ENCODE measurements at places on chromosomes 2 and 18. TPM values are rescaled to one million over a fixed set of nuclear protein-coding genes. Genes with fewer than 3 reads are reported as not detected.

Gene RPE
- 63.9 TPM for total RNA-seq

Gene FAM110C
- total RNA-seq = not detected

Gene LOXHD1
- total RNA-seq = not detected

Gene ONECUT2
- under 0.01 TPM for total RNA-seq

Gene CD8B
- total RNA-seq = not detected

Gene SERPINB13
- not detected for total RNA-seq

Gene PPP1R1C
- 2.2 TPM for total RNA-seq

Gene CCDC74A
- 6.9 TPM for total RNA-seq

Gene SPR
- 22.7 TPM for total RNA-seq

Gene MAP3K2
- 60.9 TPM for total RNA-seq

Gene ACMSD
- total RNA-seq = not detected

Gene COL5A2
- total RNA-seq = 717 TPM

Gene FAM124B
- 0.13 TPM for total RNA-seq

Gene CLIP4
- total RNA-seq = 65.2 TPM

Gene OXER1
- 0.13 TPM for total RNA-seq

Gene NCKAP5
- 0.13 TPM for total RNA-seq

Gene GKN2
- total RNA-seq = not detected

Gene MTCL1
- 37.2 TPM for total RNA-seq

Gene AAK1
- total RNA-seq = 78.3 TPM

Gene KANSL3
- 45.1 TPM for total RNA-seq

Gene STK17B
- total RNA-seq = 130 TPM

Gene GLI2
- 3.5 TPM for total RNA-seq

Gene ALPP
- total RNA-seq = not detected

Gene MARCO
- total RNA-seq = not detected

Gene LHCGR
- total RNA-seq = 0.39 TPM

Gene STRADB
- 42.1 TPM for total RNA-seq

Gene GAL3ST2
- total RNA-seq = 0.26 TPM

Gene FAM237A
- total RNA-seq = not detected

Gene EFHD1
- 1.3 TPM for total RNA-seq

Gene SP140
- total RNA-seq = 0.26 TPM

Gene SLC5A7
- not detected for total RNA-seq

Gene TNFRSF11A
- total RNA-seq = under 0.01 TPM

Gene SLC19A3
- total RNA-seq = 9.3 TPM

Gene GBX2
- total RNA-seq = not detected

Gene TSPYL6
- under 0.01 TPM for total RNA-seq

Gene SERPINB3
- total RNA-seq = not detected

Gene EPB41L3
- total RNA-seq = 39.6 TPM

Gene ZNF804A
- 0.11 TPM for total RNA-seq

Gene LIMS4
- total RNA-seq = 0.76 TPM

Gene CUL3
- 73.0 TPM for total RNA-seq

Gene ALMS1
- total RNA-seq = 30.7 TPM

Gene SP110
- 22.2 TPM for total RNA-seq

Gene NBEAL1
- total RNA-seq = 77.3 TPM

Gene SAG
- total RNA-seq = not detected

Gene OR6B3
- total RNA-seq = not detected

Gene CDH2
- total RNA-seq = 0.52 TPM

Gene ACYP2
- total RNA-seq = 12.5 TPM

Gene RTP5
- total RNA-seq = not detected
